ENCODE measurements at places on chromosomes 4 and X.

DNA sequence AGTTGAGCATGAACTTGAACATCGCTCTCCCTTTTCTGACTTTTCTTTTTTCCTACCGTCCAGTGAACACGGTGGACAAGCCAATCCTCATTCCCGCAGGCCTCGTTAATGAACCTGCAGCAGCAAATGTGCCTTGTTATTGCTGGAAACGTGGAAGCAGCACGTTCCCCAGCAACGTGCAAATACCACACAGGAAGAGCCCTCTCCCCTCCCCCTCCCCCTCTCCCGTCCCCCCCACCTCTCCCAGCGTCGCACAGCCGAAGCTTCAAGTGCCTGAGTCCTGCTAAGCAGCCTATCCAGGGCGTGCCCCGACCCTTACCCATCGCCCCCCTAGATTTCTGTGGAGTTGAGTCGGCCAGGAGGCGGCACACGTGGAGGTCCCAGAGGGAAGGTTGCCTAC lies 219.9 kb downstream of the BCOR start:
- no peak for DNase-seq

GRCh38 chr4:71262161-71262560 lies 76.7 kb upstream of the SLC4A4 start:
- no peak for DNase-seq

- DNase-seq, result no peak
Observed at GRCh38 chr4:37561803-37562207, 124.4 kb downstream of the RELL1 start.

- DNase-seq, result no peak
Observed at GRCh38 chrX:30015440-30015839, 199.9 kb upstream of the MAGEB2 start.

- no peak for DNase-seq
Observed at GRCh38 chr4:186149872-186150271, 41.5 kb upstream of the CYP4V2 start.

DNA sequence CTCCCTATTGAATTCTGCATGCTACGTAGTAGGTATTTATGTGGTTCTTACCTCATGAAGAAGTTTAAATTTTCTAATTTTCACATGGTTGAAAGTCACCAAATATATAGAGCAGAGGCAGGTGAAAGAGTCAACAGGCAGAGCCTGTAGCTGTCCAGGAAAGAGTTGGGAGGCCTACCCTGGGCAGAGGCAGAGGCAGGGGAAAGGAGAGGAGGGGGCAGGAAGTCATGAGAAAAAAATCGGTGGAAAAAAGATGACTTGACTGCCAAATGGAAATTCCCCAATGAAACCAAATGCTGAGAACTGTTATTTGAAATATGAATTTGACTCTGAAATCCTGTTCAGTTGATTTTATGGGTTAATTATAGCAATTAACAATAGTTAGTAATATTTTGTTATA lies 23.1 kb upstream of the GPR34 start:
- no peak for DNase-seq

DNA sequence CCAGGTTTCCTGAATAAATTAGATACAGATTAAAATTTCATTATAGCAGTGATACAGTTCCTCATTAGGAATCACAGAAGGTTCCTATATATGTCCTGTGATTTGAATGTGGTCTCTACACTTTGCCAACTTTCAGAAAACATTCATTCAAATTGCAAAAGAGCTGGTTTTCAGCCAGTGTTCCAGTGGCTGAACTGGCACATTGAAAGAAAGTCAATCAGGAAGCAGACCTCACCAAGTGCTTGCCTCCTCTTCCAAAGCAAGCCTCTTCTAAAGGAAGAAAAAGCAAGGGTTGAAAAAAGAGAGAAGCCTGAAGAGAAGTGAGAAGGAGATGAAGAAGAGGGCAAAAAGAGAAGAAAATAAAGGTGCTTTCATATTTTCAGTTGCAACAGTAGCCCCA lies 12.7 kb downstream of the KLHL34 start:
- DNase-seq, result no peak

DNA sequence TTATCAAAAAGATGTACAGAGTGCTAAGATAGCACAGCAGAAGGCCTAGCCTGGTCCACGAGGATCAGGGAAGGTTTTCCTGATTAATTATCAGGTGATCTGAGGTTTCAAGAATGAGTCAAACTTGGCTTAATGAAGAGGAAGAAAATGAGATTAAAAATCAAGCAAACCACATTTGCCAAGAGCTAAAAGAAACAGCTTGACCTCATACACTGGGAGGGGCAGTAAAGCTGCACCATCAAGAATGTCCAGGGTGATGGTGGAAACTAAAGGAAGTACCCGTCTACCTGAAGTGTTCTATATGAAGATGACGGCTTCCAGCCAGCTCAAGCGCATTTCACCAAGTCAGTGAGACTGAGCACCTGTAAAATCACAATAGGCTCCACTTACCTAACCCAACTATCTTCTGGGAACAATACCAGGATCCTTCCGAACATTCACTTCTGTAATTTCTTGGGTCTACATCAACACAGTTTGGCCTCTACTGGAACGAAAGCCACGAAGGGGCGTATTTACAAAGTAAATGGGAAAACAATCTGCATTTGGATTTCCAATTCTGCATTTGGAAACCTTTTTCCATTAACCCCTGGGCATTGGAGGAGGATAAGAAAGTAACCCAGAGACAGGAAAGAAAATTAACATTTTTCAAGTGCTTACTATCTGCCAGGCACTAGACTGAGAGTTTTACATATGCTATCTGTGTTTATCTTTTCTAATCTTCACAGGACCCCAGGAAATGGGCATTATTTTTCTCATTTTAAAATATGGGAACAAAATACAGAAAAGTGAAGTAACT lies 114.0 kb upstream of the DCLK2 start:
- DNase-seq, result no peak

- DNase-seq, result no peak
Observed at GRCh38 chr4:121155893-121156292, 8.2 kb downstream of the TNIP3 start.

- DNase-seq, result no peak
Observed at GRCh38 chr4:60737858-60738257, 462.3 kb upstream of the ADGRL3 start.

DNA sequence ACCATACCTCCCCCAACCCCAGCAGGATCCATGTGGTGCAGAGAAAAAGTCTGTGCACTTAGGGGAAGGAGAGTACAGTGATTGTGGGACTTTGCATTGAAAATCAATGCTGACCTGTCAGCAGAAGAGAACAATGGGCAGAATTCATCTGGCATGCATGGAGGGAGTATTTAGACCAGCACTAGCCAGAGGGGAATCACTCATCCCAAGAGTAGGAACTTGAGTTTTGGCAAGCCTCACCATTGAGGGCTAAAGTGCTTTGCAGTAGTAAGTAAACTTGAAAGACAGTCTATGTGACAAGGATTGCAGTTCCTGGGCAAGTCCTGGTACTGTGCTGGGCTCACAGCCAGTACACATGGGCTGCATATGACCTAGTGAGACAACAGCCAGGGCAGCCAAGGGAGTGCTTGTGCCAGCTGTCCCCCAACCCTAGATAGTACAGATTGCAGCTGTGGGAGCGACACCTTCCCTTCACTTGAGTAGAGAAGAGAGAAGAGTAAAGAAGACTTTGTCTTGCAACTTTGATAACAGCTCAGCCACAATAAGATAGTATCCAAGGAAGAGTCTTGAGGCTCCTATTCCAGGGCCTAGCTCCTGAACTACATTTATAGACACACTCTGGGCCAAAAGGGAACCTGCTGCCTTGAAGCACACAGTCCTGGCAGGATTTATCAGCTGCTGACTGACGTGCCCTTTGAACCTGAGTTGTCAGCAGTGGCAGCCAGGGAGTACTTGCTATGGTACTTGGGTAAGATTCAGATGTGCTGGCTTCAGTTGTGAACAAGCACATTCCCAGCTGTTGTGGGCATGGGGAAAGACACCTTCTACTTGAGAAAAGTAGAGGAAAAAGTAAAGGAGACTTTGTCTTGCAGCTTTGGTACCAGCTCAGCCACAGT lies 48.7 kb downstream of the HDX start:
- no peak for DNase-seq

DNA sequence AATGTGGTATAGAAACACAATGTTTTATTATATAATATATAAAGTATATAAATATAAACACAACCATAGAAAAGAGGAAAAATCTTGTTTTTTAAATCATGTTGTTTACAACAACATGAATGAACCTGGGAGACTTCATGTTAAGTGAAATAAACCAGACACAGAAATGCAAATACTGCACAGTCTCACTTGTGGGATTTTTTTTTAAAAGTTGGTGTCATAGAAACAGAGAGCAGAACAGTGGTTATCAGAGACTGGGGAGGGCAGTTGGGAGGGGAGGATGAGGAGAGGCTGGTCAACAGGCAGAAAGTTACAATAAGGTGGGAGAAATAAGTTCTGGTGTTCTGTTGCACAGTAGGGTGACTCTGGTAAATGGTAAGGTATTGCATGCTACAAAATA lies 57.1 kb downstream of the FREM3 start:
- DNase-seq, result no peak

DNA sequence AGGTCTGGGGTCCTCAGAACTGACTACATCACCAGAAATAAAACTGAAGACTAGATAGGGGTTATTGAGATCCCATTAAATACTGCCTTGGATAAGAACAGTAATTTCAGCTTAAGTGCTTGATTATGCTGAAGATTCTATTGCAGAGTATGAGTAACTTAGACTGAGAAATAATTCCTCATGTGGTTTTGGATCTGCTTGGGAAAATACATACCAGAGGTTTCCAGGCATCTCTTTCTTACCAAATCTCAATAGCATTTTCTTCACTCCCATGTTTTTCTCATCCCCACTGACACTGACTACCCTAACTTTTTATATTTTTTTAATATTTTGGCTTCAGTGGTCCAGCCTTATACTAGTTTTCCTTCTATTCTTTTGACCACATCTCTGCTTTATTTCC lies 92.0 kb upstream of the TEX13D start:
- DNase-seq, result no peak

GRCh38 chr4:26083987-26084386 lies 170.0 kb downstream of the SMIM20 start:
- no peak for DNase-seq

- no peak for DNase-seq
Observed at GRCh38 chrX:150569155-150569477, 695 bp downstream of the MTM1 start.

Data from HuH-7.5 (cell line).